Femur (tissue), 1 donor: ENCODE measurements at places on chromosomes 2 and 18.

DNA sequence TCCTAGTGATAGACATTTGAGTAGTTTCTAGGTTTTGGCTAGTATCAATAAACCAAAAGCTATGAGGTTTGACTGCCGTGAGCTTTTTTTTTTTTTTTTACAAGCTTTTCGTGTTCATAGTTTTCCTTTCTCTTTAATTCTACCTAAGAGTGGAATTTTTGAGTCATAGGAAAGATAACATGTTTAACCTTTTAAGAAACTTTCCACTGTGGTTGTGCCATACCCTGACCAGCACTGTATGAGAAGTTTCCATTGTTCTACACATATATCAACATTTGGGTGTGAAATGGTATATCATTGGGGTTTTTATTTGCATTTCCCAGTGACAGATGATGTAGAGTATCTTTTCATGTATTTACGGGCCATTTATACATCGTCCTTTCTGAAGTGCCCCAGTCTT is 31.7 kb downstream of the UBE2F start:
- DNase-seq: no peak

DNA sequence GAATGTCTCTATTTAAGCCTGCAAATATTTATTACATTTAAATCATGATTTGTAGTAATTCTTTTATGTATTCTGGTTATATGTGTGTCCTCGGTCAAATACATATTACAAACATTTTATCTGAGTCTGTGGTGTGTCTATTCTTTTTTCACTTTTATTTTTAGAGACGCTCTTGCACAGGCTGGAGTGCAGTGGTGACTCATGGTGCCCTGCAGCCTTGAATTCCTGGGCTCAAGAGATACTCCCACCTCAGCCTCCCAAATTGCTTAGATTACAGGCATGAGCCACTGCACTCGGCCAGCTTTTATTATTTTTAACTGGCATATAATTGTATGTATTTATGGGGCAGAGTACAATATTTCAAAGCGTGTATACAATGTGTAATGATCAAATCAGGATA is 47.5 kb downstream of the ARID5A start:
- no peak for DNase-seq

GRCh38 chr18:55790296-55790695 is 202.3 kb upstream of the TCF4 start:
- DNase-seq: no peak

GRCh38 chr2:181589779-181590178 is 67.1 kb downstream of the CERKL start:
- DNase-seq: no peak

DNA sequence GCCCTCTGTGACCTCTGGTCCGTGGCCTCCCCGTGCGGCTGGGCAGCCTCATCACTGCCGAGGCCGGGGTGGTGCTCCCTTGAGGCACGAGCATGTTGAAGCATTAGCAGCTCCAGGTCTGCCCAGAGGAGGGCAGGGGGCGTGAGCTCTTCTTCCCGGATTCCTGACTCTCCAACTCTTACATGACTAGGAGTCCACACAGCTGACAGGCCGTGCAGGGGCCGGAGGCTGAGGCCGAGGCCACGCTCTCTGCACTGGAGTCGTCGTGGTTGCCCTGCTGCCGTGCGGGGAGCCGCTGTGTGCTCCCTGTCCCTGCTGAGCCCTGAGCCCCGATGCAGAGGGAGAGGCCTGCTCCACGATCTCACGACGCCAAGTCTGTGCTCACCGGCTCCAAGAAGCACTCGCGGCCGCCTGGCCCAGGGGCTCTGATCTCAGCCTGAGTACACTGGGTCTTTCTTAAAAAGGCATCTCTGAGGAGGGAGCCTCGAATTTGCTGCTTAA is 19.4 kb upstream of the KCNG2 start:
- DNase-seq: no peak

DNA sequence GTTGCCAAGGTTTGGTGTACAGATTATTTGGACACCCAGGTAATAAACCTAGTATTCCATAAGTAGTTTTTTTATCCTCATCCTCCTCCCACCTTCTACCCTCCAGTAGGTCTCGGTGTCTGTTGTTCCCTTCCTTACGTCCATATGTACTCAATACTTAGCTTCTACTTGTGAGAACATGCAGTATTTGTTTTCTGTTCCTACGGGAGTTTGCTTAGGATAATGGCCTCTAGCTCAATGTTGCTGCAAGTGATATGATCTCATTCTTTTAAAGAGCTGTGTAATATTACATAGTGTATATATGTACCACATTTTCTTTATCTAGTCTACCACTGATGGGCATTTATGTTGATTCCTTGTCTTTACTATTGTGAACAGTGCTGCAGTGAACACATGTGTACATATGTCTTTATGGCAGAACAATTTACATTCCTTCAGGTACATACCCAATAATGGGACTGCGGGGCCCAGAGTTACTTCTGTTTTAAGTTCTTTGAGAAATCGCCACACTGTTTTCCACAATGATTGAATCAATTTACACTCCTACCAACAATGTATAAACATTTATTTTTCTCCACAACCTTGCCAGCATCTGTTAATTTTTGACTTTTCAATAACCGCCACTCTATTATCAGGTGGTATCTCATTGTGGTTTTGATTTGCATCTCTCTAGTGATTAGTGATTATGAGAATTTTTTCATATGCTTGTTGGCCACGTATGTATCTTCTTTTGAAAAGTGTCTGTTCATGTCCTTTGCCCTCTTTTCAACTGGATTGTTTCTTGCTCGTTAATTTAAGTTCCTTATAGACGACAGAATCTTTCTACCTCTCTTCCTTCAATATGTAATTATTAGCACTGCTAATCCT is 88.0 kb downstream of the MEMO1 start:
- DNase-seq: no peak
